K562 (cell line): ENCODE measurements at places on chromosomes 7 and 10. TPM values are rescaled to one million over a fixed set of nuclear protein-coding genes. Genes with fewer than 3 reads are reported as not detected.

Gene PRLHR
- not detected in 2 replicates for total RNA-seq

Gene ARMC3
- total RNA-seq: 0.35 and 0.58 TPM in 2 replicates

Gene OSBPL3
- 35.0 and 37.2 TPM in 2 replicates for total RNA-seq

Gene C1QL3
- total RNA-seq: not detected in 2 replicates

Gene CCM2
- 33.9 and 35.2 TPM in 2 replicates for total RNA-seq

Gene TAS2R41
- total RNA-seq: not detected in 2 replicates

Gene KCNIP2
- 4.8 and 7.6 TPM in 2 replicates for total RNA-seq

Gene ATP6V1F
- total RNA-seq: 378 and 393 TPM in 2 replicates

DNA sequence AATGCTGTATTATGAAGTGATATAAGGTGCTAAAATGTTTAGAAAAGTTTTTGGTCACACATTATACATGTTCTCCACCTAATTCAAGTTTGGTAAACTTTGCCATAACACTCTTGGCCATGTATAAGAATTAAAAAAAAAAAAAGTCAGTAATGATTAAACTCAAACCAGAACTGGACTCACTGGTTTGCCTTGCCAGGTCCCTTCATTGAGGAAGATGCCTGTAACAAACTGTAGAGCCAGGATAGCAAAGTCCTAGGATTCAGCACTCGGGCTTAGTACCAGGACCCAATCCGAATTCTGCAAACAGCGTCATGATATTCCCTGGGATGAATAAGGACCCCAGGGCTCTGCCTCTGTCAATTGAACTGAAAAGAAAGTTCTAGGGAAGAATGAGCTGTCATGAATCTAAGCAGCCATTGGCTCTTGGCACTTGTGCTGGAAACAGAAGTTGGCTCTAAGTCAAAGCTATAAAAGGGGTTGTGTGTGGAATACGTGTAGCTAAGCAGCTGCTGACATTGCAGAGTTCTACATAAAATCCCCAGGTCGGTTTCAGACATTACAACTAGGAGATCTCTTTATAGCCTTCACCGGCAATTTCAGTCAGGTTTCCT, 216.9 kb downstream of the C7orf25 start:
- DNase-seq: no peak

- DNase-seq: peak; percentile 40
Measured at GRCh38 chr10:72276013-72276387, 2.3 kb downstream of the DDIT4 start.

GRCh38 chr10:19826712-19827111, 10.5 kb downstream of the PLXDC2 start:
- no peak for DNase-seq

GRCh38 chr10:17793823-17794644, 15.1 kb upstream of the MRC1 start:
- no peak for DNase-seq

- DNase-seq: no peak
Measured at GRCh38 chr7:47544416-47544815, 37.5 kb downstream of the TNS3 start.

GRCh38 chr7:13604178-13604577, 385.3 kb downstream of the ETV1 start:
- DNase-seq: no peak
